ENCODE measurements at places on chromosomes 3 and 15. TPM values are rescaled to one million over a fixed set of nuclear protein-coding genes. Genes with fewer than 3 reads are reported as not detected.

Gene CHRD
- polyA plus RNA-seq = 0.46 TPM

DNA sequence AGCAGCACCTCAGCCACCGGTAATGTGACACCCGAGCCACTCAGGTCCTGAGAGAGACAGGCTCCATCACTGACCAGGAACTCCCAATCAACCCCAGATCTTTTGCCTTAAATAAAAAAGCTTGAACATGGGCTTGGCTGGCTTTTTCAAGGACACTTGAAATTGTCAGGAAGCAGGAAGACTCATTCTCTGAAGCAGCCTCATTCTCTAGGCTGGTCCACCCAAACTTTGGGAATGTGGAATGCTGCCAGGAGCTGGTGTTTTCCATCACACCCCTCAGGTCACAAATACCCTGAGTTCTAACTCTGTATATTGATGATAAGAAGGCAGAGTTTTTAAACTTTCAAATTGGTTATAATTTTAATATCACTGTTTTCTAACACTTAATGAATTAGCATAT lies 17.0 kb downstream of the CXCR6 start:
- DNase-seq = peak; percentile 37

Gene SLC51A
- polyA plus RNA-seq = not detected

DNA sequence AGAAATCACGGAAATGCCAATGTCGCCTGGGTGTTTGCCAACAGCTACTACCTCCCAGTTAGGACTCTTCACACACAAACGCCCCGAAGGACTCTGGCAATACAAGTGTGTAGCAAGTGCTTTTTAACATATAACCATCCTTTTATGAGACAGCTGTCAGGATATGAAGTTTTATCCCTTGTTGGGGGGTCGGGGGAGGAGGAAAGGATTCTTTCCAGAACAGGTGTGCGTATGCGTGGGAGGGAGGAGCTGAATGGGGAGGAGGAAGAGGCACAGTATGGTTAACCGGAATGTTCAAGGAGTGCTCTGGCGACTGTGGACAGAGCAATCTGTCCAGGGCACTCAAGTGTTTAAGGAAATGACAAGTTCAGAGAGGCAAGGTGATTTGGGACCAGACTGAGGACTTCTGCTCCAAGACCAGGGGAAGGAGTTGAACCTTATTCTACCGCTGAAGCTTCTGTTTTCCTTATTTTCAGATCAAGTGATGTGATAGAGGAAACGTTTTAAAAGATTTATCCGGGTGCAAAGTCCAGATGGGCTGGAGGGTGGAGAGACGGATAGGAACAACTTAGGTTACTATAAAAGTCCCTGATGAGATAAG lies 1.3 kb downstream of the TSPAN3 start:
- DNase-seq = no peak

Gene ACP3
- polyA plus RNA-seq = 25.3 TPM

- DNase-seq = no peak
These were observed 55.8 kb downstream of the POLR2M start for GRCh38 chr15:57762302-57762701.
